ENCODE measurements at places on chromosomes 13 and 19.

DNA sequence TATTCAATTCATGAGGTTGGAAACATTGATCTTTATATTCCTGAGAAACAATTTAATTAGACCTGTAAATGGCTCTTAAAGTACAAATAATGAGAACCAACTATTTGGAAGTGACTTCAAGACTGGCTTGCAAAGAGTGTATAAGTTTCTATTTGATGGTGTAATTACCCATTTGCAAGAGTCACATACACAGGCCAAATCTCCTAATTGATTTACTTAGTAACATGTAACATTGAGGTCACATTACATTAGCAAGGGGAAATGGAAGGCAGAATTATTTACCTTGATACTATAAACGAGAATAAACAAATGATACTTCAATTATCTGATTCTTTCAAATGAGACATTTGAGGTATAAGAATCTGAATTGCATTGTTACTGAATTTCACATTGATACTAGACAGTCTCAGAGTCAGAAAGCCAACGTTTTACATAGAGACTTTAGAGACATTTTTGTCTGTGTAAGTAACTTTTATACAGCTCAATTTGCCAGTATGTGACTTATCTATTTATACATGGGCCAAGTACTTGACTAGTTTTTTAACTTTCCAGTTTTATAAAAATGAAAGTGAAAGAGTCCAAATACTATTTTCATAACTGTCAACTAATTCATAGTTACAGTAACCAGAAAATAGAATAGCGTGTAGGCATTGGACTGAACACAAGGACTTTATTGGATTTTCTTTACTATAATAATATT is 95.6 kb upstream of the RFC3 start:
- DNase-seq = no peak

DNA sequence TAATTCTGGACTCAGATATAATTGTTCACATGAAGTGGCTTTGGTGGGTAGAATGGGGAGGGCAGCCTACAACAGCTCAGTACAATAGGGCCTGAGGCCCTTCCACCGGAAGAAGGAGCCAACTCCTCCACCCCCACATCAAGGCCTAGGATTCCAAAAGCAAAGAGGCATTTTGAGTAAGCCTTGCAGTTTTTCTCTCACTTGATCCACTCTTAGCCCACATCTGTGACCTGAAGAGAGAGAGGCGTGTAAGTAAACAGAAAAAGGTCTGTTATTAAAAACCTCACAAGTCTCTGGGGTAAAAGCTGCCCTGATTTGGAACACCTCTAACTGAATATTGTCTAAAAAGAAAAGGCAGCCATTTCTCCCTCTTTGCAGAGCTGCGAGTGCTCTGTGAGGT is 214.1 kb upstream of the KL start:
- no peak for DNase-seq

- DNase-seq = no peak
Observed at GRCh38 chr19:45526143-45526542, 18.9 kb downstream of the VASP start.

GRCh38 chr19:49746206-49746958 is 16.7 kb downstream of the TSKS start:
- peak; percentile 73 for DNase-seq

DNA sequence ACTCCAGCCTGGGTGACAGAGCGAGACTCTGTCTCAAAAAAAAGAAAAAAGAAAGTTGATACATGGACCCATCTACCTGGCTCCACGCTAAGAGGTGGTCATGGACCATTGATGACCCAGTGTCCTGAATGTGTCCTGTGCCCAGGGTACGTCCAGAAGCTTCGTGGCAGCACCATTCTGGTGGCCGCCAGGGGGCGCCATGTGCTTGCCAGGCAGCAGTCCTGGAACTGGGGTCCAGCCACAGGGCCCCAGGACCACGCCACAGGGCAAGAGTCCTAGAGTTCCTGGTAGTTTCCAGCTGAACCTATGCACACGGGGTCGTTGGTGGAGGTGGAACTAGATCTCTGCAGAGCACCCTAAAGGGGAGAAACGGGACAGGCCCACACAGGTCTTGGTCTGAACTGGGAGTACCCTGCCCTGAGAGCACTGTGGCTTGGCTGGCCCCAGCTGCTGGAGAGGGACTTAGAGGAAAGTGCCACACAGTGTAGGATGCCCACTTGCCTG is 19.9 kb upstream of the FBXO27 start:
- peak; percentile 52 for DNase-seq

DNA sequence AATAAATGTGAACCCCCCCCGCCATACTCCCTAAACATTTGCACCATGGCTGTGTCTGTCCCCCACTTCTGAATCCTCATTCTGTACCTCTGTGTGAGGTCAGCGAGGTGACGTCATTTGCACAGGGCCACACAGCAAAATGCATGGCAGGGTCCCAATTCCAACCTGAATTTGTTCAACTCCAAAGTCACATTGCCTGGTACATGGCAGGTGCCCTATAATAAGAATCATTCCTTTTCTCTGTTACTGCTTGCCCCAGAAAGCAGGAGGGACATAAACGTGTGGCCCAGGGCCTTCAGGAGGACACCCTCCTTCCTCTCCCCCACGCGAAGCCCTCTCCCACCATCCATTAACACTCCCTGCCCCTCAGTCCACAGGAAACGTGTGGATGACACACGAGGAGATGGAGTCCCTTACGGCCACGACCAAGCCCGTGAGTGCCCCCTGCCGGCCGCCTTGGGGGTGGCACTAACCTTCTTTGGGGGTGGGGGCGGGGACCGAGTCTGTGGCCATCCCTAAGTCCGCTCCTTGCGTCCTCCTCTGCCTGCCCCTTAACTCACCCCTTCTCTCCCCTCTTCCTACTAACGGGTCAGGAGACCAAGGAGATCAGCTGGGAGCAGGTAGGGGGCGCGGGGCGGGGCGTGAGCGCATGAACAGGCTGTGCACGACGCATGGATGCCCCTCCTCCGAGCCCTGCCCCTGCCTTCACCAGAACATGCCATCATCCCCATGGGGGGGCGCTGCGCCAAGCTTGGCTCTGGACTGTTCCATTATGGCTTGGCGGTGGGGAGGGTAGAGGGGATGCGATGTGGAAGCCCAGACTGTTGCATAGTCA is 9.4 kb downstream of the HRC start:
- peak; percentile 63 for DNase-seq

DNA sequence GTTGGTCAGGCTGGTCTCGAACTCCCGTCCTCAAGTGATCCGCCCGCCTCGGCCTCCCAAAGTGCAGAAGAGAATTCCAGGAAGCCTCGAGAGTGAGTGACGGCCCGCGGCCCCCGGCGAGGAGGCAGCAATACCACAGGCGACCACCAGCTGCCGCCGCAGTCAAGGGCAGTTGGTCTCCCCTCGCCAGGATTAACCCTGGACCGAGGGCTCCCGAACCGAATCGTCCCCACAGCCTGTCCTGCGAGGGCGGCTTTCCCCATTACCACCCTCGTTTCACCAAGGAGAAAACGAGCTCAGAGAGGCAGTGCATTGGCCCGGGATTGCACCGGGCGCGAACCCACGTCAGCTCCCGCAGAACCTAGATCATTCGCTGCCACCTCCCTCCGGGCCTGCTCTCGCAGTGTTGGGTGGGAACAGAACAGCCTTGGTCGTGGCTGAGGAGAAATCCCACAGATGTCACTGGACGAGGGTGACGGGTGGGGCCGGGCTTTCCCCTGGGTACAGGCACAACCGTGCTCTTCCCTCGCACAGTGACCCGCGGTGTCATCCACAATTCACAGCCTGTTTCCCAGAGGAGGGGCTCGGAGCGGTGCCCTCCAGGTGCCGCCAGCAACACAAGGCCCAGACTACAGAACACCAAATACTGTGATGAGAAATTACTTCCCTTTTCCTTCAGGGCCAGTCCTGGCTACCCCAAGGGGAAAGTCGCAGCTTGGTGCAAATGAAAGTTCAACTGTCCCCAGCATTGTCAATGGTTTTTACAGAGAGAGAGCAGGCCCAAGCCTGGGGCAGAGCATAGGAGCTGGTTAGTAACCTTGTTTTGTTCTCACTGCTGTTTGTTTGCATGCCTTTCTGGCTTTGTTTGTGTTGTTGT is 24.8 kb downstream of the C2CD4C start:
- no peak for DNase-seq

- DNase-seq = no peak
Observed at GRCh38 chr19:5811117-5811516, 6.2 kb downstream of the NRTN start.

DNA sequence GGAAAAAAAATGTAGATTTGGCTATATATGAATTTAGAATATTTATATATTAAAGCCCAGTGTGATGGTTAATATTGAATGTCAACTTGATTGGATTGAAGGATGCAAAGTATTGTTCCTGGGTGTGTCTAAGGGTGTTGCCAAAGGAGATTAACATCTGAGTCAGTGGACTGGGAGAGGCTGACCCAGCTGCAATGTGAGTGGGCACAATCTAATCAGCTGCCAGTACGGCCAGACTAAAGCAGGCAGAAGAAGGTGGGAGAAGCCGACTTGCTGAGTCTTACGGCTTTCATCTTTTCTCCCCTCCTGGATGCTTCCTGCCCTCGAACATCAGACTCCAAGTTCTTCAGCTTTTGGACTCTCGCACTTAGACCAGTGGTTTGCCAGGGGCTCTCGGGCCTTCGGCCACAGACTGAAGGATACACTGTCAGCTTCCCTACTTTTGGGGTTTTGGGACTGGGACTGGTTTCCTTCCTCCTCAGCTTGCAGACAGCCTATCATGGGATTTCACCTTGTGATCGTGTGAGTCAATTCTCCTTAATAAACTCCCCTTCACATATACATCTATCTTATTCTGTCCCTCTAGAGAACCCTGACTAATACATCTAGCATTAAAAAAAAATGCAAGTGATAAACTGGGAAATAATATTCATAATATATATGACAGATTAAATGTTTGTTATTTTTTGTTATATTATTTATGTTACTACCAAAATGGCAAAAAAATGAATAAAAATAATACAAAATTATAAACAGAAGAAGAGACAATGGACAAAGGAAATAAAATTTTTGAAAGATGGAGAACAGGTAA is 122.4 kb downstream of the DLEU7 start:
- DNase-seq = no peak

- no peak for DNase-seq
Observed at GRCh38 chr13:54657588-54657987, 1629.0 kb downstream of the OLFM4 start.

DNA sequence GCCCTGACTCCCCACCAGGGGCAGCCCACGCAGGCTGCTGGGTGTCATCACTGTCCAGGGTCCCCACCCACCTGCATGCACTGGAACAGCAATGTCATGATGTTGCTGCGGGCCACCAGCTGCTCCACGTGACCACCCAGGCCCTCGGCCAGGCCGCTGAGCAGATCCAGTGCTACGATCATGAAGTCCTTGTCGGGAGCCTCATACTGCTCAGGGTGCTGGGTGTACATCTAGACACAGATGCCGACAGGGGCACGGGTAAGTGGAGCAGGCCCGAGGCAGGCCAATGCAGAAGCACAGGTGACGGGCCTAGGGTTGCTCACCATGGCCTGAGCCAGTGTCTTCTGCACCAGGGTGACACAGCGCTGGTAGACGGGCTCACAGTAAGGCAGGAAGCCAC is 8.7 kb upstream of the FBXW9 start:
- DNase-seq = no peak

- DNase-seq = no peak
Observed at GRCh38 chr13:99363949-99364348, 56.8 kb upstream of the GPR183 start.

- DNase-seq = no peak
Observed at GRCh38 chr13:109272595-109273325, 513.6 kb downstream of the IRS2 start.

DNA sequence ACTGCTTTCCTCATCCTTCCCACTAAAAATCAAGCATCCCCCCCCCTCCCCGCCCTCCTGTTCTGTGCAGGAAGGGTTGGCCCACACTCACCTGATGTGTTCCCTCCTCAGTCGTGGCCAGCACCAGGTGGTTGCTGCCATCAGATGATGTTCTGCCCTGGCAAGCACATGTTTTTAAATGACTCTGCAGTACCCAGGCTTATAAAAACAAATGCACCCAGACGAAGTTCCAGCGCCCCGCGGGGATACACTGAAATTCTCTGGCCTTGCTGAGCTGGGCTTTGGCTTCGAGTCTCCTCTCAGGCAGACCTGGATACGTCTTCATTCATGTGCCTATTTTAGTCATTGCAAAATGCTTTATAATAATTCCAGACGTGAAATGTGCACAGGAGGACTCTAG is 316.3 kb downstream of the DLEU7 start:
- DNase-seq = no peak
